Psoas muscle (tissue), 8 donors: ENCODE measurements at places on chromosomes 2 and 18.

DNA sequence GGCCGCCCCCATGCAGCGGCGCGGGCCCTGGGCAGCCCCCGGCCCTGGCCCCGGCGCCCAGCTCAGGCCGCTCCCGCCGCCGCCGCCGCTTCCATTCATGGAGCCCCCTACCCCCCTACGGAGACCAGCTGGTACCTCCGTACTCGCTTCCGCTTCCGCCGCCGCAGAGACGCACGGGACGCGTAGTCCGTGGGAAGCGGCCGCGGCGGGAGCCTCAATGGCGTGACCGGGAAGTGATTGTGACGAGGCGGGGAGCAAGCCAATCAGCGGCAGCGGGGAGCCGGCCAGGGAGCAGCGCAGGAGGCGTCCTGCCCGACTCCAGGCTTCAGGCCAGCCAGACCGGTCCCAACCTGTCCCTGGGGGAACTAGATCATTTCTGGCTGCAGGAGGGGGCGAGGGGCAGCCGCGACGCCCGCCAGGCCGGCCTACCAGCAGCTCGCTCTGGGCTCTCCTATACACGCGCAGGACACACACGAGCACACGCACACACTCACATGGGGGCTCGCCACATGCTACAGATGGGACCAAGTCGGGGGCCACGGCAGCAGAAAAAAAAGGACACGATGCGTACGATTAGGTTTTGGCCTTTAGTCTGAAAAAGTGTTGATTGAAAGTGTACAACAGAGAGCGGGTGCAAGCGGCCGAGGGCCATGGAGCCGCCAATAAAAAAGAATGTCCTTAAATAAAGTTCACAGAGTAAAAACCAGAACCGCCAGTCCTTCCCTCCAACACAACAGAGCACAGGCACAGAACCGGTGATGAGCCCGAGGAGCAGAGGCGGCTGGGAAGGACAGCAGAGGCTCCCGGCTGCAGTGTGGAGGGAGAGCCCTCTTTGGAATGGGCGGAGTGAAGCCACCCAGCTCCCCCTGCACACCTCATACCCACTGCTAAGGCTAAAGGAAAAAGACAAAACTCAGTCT, at the start of gene ZNF513:
ZNF513 (minus strand) TSS at position 109 of the 920 bp plus-strand sequence. CDS start 208 bp downstream, outside the sequence.
- peak; percentile 99 for DNase-seq

DNA sequence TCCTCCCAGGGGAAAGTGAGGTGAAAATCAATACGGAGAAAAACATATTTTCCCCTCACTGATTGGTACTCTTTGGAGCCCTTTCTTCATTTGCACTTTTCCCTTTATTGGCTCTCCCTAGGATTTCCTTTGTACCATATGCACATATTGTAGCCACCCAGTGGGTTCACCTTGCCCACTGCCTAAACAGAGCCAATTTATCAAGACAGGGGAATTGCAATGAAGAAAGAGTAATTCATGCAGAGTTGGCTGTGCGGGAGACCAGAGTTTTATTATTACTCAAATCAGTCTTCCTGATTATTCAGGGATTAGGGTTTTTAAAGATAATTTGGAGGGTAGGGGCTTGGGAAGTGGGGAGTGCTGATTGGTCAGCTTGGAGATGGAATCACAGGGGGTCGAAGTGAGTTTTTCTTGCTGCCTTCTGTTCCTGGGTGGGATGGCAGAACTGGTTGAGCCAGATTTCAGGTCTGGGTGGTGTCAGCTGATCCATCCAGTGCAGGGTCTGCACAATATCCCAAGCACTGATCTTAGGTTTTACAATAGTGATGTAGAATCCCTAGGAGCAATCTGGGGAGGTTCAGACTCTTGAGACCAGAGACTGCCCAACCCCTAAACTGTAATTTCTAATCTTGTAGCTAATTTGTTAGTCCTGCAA, 15.1 kb upstream of the KCNE4 start:
- DNase-seq = no peak

DNA sequence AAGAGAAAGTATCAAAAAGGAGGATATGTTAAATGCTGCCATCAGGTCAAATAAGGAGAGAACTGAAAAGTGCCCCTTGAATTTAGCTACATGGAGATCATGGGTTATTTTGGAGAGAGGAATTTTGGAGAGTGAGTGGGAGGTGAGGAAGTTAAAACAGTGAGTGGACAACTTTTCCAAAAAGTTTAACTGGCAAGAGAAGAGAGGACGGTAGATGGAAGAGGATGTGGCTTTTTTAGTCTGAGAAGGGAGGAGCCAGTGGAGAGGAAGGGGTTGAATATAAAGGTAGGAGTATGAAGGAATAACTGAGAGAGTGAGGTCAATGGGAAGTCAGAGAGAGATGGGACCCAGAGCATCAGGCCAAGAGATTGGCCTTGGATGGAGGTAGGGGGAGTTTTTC, 62.5 kb upstream of the NFE2L2 start:
- DNase-seq = no peak

GRCh38 chr2:217749008-217749407, 253.8 kb downstream of the TNS1 start:
- DNase-seq = no peak

DNA sequence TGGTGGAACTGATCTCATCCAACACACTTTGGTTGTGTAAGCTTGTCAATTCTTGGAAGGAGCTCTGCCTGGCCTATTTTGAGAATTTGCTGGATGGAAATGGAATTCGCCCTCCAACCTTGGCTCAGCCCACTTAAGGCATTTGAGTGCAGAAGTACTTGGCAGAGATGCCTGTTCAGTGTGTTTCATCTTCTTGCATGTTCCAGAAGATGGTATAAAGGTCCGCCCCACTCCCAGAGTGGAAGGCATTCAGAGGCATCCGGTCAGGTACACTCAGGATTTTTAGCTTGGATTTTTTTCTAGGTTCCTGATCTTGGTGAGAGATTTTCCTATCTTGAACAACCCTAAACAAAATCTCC, 61.3 kb upstream of the TXNDC2 start:
- no peak for DNase-seq

DNA sequence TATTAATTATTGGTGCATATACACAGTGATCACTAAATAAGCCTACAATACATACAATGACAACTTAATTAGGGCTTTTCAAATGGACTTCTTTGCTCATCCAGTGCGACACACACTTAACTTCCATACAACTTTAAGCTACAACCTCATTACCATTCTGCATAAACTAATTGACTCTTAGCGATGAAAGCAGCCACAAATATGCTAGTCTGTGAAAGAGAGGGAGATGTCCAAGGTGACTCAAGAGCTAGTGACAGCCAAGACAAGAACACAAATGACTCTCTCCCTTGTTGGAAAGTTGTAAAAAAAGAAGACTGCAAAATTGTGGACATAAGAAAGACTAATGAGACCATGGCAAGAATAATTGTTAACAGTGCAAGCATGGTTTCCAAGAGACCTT, 264.8 kb downstream of the ARHGAP15 start:
- DNase-seq = no peak
